Activated CD4-positive, alpha-beta T cell treated with anti-CD3 and anti-CD28 coated beads, Interleukin-2, amount 10 ng/mL, durations not matched to agents 7 days and 5 days (primary cell): ENCODE measurements at places on chromosomes 6 and 20.

- no peak for DNase-seq
Measured at GRCh38 chr6:30876039-30876730, 8.1 kb upstream of the DDR1 start.

GRCh38 chr6:15434263-15434662 lies 188.4 kb downstream of the JARID2 start:
- no peak for DNase-seq

GRCh38 chr6:139888681-139889122 lies 514.3 kb upstream of the CITED2 start:
- no peak for DNase-seq

DNA sequence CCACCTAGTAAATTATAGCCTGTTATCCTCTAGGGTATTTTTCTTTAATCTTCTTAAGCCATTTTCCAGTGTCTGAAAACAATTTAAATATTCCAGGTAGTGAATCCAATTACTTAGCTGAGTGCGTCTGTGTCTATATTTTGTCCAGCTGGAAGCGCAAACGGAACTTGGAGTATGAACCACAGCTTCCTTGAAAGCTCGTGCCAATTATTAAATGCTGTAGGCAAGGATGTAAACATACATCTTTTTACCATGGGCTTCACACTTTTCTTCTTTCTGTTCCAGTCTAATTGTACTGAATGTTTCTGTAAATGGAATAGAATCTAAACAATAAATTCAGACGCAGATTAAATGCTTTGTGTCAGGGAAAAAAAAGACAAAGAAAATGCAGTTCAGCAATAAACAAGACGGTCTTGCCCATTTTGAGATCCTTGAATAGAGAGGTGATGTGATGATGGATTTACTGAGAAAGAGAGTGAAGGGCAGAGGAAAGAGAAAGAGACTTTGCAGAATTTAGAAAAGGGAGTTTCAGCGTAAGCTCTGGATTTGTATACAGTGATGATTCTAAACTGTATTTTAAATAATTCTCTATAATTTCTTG lies 1.9 kb downstream of the PLCB1 start:
- DNase-seq, result no peak

DNA sequence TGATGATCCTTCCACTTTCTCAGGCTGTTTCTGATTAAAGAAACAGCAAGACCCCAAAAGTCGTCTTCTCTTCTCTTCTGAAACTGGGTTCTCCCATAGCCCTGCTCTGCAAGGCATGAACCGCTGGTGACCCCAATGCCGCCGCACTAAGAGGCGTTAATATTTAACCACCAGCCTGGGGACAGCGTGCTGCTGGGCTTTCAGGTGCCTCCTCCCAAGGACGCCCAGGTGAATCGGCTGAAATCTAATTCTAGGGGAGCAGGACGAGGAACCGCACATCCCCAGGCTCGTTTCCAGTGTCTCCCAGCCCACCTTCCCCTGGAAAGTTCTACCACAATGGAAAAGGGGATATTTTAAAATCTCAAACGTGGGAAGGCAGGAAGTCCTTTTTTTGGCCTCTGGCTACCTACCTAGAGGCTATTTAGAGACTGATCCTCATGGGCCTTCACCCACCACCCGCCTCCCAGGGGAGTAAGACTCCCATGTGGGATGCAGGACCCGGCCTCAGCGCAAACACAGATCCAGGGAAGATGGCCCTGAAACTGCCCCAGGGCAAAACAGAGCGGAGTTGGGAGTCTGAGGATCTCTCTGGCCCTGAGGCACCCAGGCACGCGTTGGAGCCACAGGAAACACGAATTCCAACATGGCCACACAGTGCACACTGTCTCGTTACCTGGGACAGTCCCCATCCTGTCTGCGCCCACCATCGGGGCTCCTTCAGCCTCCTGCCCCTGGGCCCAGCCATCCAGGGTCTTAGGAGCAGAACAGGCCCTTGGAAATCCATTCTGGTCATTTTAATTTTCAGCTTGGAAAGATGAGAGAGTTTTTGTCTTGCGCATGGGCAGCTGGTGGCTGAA lies 56.2 kb downstream of the BMP7 start:
- no peak for DNase-seq

GRCh38 chr6:106628658-106629102 lies 618 bp downstream of the RTN4IP1 start:
- no peak for DNase-seq

DNA sequence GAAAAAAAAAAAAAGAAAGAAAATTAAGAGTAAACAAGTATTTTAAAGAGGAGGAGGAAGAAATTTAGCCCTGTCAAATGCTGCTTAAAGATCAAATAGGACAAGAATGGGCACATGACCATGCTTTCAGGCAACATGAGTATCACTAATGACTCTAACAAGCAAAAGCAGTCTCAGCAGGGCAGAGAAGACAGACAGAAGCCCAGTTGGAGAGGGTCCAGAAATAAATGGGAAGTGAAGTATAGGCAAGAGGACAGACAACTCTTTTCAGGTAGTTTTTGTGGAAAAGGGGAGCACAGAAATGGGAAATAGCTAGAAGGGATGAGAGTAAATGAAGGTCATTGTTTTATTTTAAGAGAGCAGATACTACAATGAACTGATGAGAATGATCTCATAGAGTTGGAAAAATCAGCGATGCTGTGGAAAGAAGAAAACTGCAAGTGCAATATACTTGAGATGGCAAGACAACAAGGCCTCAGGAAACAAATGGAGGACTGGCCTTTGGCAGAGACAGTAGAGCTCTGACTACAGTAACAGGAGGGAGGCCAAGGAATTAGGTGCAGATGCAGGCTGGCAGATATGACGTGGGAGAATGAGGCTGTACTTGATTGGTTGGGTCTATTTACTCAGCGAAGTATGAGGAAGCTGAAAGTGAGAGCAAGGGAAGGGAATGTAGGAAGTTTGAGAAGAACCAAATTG lies 40.3 kb downstream of the KIF6 start:
- DNase-seq, result no peak

- no peak for DNase-seq
Measured at GRCh38 chr6:39867592-39867991, 66.7 kb downstream of the MOCS1 start.

DNA sequence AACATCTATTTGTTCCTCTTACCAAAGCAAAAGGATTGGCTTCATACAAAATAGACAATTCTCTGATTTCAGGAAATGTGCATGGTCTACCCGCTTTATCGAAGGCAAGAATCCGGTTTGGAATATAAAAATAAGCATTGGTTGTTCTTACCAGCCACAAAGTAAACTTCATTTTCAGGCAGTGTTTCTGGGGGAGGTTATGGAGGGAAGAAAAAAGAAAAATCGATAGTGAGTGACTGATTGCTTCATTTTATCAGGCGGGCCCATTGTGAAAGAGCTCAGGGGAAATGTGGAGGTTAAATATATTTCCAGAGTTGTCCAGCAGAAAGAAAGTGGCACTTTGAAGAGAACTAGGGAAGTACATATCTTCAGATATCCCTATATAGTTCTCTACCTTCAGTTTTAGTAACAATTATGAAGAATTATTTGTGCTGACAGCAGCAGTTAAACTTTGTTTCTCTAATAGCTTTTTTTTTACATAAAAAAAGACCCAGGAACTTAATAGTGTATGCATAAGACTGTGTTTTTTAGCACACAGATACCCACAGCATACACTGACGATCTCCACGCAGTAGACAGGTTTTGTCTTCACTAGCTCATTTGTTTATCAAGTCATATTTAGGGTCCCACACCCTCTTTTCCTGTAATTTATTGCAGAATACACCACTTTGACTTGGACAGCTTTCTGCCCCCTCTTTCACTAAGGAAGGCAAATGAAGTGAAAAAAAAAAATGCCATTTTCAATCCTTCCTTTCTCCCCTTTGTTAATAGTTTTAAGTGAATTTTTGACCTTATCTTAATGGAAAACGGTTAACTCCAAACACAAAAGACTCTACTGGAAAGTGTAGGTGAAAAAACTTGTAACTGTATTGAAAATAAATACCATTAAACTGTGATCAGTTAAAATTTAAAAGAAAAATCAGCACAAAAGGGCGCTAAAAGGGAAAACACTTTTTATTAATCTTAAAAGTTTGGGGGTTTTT lies 2.9 kb downstream of the POU3F2 start:
- no peak for DNase-seq
